Trophoblast cell (in vitro differentiated cells and primary cell): ENCODE measurements at places on chromosomes 13 and 19.

DNA sequence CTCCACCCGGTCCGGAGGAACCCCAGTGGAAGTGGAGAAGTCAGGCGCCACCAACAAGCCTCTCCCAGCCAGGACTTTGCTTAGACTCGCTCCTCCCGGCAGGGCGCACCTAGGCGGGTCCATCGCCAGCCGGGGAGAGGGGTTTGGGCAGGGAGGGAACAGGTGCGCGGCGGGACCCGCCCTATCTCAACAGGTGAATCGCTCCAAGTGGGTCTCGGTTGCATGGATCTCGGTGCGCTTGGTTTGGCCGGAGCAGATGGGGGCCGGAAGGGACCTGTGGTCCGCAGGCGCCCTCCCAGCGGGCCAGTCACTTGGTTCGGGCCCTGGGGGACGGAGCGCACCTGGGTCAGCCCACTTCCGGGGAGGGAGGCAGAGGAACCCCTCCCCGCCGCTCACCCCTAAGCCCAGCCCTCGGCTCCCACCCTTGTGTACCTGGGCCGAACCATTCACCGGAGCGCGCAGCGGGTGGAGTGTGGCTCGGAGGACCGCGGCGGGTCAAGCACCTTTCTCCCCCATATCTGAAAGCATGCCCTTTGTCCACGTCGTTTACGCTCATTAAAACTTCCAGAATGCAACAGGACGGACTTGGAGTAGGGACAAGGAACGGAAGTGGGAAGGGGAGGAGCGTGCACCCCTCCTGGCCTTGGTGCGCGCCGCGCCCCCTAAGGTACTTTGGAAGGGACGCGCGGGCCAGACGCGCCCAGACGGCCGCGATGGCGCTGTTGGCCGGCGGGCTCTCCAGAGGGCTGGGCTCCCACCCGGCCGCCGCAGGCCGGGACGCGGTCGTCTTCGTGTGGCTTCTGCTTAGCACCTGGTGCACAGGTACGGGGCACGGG lies at the start of gene LSR:
TSS of gene LSR (plus strand) at position 693 of the 836 bp plus-strand sequence. CDS start at position 714, 21 bp downstream.
- DNase-seq = peak; percentile 86

- no peak for DNase-seq
Observed at GRCh38 chr19:16064209-16064889, 11.9 kb upstream of the TPM4 start.

DNA sequence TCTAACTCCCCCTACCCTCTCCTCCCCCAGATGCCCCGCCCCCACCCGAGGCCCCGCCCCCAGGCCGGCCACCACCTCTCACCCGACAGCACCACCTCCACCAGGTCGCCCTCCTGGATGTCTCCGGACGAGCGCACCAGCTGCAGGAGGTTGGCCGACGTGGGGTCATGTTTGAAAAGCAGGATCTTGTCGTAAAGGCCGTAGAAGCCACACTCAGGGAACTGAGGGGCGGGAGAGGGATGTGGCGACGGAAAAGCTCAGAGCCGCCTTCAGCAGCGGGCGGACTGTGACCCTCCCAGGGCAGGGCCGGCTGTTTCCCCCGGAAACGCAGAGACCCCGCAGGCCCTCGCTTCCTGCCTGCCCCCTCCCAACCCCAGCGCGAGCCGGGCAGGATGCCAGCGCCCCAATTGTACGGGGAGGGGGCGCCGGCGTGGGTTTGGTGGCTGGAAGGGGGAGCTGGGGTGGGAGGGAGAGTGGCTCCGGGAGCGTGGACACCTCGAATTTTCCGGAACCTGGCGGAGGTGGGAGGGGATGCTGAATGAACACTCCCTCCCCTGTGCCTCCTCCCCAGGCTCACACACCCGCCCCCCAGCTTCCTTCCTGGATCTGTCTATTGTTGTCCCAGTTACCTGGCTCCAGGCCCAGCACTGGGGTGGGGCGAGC lies 3.0 kb downstream of the PRKD2 start:
- peak; percentile 48 for DNase-seq

DNA sequence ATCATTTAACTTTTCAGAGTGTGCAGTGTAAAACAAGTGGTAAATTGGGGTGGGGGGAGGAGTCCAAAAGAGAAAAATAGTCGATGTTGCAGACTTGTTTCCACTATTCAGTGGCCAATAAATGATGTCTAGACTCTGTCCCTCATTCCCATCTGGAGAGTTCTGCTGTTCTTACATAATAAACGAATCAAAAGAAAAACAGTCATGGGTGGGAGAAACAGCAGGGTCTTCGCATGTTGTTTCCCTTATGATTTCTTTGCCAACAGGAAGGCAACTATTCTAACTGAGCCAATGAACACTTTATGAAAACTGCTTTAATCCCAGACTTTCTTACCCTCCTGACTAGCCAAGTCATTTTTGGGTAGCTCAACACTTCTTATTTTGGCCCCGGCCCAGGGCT lies 615.5 kb downstream of the FGF9 start:
- no peak for DNase-seq

DNA sequence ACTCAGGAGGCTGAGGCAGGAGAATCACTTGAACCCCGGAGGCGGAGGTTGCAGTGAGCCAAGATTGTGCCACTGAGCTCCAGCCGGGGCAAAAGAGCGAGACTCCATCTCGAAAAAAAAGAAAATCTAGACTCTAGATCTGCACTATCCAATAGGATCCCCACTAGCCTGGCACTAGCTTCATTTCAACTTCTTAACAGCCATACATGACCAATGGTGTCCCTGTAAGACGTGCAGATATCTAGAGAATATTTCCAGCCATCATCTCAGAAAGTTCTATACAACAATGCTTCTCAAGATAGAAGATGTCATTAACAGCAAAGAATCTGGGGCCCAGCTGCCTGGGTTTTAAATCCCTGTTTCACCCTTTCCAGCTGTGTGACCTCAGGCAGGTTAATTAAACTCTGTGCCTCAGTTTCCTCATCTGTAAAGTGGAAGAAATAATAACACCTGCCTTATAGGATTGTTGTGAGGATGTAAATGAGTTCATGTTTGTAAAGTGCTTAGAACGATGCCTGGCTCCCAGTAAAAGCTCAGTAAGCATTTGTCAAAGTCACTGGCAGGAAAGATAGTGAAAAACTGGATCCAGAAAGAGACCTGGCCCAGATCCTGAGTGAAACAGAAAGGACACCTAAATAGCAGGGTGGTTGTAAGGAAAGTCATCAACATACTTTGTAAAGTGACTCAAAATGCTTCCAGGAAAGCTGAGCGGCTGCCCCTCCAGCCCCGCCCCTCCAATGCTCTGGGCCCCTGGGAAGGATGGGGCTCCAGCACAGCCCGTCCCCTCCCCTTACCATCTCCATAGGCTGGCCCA lies 13.5 kb downstream of the WIZ start:
- DNase-seq = no peak

DNA sequence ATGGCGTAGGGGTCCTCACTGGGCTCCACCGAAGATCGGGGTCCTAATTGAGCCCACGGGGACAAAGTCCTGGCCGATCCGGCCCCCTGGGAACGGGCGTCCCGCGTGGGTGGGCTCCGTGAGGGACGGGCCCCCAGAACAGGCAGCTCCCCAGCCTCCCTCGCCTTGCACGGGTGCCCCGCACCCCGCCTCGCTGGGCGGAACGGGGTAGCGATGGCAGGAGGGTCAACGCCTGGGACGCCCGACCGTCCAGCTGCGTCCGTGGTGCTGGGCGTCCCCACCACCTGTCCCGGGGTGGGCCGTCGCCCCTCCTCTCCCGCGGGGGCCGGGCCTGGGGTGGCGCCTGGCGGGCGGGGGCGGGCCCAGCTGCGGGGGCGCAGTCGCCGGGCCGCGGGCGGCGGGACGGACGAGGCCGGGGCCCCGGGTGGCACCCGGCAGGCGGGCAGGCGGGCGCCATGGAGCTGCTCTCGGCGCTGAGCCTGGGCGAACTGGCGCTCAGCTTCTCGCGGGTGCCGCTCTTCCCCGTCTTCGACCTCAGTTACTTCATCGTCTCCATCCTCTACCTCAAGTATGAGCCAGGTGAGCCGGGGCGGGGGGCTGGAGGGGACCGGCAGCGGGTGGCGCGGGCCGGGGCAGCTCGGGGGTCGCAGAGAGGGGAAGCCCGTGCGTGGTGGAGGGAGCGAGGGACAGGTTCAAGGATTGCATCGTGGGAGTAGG lies at the start of gene TMEM38A:
TSS of gene TMEM38A (plus strand) at position 377 of the 717 bp plus-strand sequence. CDS start at position 456, 79 bp downstream.
- DNase-seq = no peak

GRCh38 chr19:31066385-31066784 lies 282.9 kb downstream of the TSHZ3 start:
- peak; percentile 10 for DNase-seq

DNA sequence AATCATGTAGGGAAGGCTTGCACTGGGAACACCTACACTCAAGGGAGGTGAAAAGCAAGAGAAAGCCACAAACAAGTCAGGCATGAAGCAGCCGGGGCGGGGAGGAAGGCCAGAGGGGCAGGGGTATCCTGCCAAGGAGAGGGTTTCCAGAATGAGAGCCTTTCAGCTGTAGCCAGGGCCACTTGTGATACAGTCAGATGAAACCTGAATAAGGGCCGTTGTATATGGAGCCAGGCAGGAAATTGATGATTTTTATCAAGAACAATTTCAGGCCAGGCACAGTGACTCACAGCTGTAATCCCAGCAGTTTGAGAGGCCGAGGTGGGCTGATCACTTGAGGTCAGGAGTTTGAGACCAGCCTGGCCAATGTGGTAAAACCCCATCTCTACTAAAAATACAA lies 4.4 kb downstream of the TRPM4 start:
- DNase-seq = no peak

DNA sequence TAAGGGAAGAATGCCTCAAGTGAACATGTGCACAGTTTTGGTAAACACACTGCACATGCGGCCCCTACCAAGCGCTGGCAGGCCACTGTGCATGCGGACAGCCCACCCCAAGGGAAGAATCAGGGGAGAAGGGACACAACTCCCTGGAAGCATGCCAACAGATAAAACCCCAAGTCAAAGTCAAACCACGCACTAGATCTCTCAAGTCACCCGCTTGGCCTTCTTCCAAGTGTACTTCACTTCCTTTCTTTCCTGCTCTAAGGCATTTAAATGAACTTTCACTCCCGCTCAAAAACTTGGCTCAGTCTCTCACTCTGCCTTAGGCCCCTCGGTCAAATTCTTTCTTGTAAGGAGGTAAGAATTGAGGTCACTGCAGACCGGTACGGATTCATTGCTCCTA lies 4.6 kb upstream of the RFXAP start:
- no peak for DNase-seq

DNA sequence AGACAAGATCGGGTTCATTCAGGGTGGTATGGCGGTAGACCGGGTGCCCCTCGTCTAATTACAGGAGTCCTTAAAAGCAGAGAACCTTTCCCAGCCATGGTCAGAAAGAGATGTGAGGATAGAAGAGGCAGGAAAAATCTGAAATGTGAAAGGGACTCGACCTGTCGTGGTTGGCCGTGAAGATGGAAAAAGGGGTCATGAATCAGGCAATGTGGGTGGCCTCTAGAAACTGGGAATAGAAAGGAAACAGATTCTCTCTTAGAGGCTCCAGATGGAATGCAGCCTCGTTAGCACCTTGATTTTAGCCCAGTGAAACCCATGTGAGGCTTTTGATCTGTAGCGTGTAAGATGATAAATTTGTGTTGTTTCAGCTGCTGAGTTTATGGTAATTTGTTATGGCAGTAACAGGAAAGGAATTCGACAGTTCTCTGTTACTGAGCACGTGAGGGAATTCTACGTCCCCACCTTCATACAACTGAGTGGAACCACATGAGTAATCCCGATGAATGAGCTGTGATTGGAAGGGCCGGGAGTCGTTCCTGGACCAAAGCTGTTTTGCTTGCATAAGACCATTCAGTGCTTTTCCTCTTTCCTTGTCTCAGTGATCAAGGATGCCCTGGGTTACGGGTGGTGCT lies 11.0 kb upstream of the CA11 start:
- no peak for DNase-seq

GRCh38 chr19:53903055-53903680 lies 5.9 kb upstream of the CACNG7 start:
- peak; percentile 95 for DNase-seq

DNA sequence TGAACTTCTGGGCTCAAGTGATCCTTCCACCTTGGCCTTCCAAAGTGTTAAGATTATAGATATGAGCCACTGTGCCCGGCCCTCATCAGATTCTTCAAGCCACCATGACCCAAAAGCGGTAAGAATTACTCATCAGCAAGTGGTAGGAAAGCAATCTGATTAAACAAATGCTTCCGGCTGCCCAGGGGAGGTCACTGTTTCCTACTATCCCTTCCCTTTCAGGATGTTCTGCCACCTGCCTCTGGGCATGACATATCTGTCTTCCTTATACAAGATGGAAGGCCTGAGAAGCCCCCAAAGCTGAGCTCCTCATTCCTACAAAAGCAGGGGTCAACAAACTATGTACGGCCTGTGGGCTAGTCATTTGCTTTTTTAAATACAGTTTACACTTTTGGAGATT lies 7.0 kb downstream of the ABHD8 start:
- DNase-seq = peak; percentile 87

GRCh38 chr19:31372246-31372781 lies 23.1 kb upstream of the TSHZ3 start:
- DNase-seq = no peak

DNA sequence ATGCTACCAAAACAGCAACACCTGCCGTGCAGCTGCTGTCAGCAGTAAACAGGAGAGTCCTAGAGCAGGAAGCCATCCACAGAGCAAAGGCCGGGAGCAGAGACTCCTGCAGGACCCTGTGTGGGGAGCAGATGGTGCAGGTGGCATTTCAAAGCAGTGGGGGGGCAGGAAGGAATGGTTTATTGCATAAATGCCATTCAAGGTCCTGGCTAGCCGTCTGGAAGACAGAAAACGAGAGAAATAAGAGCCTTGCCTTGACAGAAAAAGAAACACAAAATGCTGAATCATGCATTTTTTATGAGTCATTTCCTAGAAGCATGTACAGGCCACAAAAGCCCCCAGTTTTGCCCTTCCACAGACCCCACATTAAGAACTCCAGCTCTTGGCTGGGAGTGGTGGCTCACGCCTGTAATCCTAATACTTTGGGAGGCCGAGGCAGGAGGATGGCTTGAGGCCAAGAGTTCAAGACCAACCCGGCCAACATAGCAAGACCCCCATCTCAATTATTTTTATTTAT lies 5.4 kb downstream of the RSPH6A start:
- DNase-seq = no peak

GRCh38 chr13:105908586-105908985 lies 626.9 kb downstream of the EFNB2 start:
- DNase-seq = no peak

DNA sequence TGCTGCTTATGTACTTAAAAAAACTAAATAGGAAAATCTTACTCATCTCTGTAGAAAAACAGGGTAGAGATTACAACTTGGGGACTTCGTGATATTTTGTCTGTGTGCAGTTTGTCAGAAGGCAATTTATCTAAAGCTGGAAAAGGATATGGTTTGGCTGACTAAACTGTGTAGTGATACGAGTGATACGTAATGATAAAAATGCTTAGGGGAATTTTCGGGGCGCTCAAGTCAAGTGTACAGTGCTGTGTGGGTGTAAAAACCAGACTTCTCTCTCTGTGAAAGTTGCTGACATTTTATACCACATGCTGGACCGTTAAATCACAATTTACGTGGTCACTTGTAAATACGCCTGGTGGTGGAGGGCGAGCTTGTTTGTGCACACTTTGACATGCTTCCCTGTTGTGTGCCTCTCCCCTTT lies 221.7 kb downstream of the KCNRG start:
- DNase-seq = no peak
